ENCODE measurements at places on chromosomes 6 and 20.

DNA sequence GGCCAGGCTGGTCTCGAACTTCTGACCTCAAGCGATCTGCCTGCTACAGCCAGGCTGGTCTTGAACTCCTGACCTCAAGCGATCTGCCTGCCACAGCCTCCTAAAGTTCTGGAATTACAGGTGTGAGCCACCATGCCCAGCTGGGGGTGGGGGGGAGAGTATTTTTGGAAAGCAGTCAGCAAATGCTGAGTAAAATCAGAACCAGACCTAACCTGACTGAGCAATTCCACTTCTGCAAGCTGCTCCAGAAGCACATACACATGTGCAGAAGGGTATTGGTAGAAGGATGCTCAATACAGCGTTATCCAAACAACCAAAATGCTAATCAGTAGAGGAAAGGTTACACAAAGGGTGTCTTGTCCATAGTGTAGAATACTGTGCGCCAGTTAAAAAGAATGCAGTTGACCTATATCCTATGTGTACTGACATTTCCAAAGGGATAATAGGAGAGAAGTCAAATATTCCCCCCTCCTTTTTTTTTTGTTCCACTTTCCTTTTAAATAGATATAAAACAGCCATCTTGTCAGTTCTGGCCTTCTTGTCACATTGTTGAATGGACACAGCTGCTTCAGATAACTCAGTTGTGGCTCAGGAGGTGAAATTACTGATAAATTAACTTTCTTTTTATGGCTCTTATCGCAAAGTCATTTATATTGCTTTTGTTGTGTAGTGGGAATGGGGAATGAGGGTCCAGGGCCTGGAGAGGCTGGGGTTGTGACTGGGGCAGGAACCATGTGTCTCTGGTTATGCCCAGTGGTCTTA, 74.6 kb downstream of the DTD1 start:
- no peak for DNase-seq

DNA sequence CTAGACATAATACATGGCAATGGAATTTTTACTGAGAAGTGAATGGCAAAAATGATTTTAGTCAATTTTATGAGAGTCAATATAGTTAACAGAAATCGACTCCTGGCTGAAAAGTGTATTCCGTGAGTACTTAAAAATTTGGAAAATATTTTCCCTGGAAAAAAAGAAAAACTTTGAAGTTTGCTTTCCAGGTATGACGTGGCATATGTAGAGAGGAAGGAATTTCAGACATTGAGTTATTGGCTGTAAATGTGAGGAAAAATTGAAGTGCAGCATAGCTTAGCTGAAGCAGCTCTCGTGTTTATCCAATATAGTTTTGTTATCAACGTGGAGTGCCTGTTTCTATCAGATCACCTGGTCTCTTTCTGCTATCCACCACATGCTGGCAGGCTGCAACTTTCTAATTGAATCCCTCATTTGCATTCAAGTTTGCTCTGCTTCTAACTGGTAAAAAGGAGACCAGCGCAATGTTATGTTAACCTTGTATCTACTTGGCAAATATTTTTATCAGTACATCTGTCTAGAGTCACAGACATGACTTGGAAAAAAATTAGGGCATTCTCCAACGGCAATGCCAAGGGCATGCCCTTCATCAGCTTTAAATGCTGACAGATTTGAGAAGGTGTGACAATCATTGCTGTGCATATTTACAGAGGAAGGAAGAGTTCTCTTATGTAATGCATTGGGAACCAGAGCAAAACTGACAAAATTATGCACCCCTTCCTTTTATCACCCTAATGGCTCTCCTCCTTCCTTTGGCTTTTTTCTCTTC, 1102.8 kb upstream of the FLRT3 start:
- DNase-seq: no peak

GRCh38 chr20:4369798-4370124, 351.9 kb upstream of the PRND start:
- DNase-seq: no peak

DNA sequence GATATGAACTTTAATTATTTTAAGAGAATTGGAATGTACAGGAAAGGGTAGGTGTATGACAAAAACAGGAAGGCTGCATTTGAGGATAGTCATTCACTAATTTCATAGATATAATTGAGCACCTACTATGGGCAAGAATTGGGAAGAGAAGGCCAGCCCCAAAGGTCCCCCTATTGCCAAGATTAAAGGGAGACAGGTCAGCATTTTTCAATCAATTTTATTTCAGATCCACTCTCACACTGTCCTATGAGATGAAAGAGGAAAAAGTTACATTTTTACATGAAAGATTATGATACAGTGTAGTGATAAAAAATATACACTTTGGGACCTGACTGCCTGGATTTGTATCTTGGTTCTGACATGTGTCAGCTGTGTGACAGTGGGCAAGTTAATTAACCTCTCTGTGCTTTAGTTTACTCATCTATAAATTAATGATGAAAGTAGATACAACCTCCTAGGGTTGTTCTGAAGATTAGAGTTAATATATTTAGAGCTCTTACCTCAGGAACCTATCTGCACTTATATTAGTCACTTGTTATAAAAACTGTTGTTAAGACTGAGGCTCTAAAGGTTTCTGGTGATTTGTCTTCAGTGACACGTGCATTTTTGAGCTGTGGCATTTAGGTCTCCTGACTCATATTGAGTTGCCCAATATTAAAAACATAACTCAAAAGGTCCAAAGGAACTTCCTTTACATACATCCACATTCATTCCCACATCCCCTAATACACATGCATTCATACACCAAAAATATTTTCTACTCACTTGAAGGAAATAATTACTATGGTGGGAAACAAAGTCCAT, 45.7 kb downstream of the SCGN start:
- DNase-seq: no peak

- no peak for DNase-seq
Observed at GRCh38 chr6:27866357-27867050, 45.7 kb downstream of the OR2B2 start.

Measured in activated CD8-positive, alpha-beta memory T cell treated with anti-CD3 and anti-CD28 coated beads for 4 hours (primary cell).